Foreskin keratinocyte (primary cell): ENCODE measurements at places on chromosomes 1 and 21. TPM values are rescaled to one million over a fixed set of nuclear protein-coding genes. Genes with fewer than 3 reads are reported as not detected.

The RNU1-2 gene
- 2,556 and 4,441 TPM in 2 replicates for total RNA-seq

The FCER1G gene
- total RNA-seq, result 0.27 and 0.35 TPM in 2 replicates

The EBNA1BP2 gene
- 210 and 223 TPM in 2 replicates for total RNA-seq

The AIRE gene
- total RNA-seq, result not detected in 2 replicates

The SHISA4 gene
- total RNA-seq, result 2.4 and 3.8 TPM in 2 replicates

The DBT gene
- total RNA-seq, result 9.6 and 10.5 TPM in 2 replicates

DNA sequence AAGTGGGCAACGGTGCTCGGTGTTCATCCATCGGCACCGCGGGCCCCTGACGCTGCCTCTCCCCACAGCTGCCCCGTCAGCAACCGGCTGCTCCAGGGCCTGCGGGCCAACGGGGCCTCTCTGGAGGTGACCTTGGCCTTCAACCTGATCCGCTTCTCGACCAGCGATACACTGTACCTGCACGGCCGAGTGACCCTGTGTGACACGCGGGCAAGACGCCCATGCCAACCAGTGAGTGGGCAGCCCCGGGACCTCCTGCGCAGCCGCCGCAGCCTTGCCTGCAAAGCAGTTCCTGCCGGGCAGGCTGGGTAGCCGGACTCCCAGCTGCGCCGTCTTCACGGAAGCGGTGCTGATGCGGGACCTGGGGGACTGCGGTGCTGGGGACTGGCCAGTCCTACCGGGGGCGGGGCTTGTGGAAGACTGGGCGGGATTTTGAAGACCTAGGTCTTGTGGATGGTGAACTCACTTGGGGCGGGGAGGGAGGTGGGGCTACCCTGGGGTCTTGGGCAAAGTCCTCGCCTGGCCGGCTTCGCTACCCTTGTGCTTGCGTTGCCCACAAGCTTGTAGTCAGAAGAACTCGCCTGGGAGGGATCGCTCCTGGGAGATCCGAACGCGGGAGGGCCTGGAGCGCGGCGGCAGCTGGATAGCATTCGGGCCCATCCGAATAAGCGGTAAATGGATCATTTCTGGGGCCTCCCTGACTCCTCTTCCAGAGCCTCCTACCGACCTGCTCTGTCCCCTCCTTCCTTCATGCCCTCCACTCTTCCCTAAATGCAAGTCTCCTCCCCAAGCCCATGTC lies 8.8 kb upstream of the CEP85 start:
- DNase-seq, result no peak

- DNase-seq, result no peak
These were observed 181.0 kb downstream of the FOXD2 start for GRCh38 chr1:47618830-47619229.

DNA sequence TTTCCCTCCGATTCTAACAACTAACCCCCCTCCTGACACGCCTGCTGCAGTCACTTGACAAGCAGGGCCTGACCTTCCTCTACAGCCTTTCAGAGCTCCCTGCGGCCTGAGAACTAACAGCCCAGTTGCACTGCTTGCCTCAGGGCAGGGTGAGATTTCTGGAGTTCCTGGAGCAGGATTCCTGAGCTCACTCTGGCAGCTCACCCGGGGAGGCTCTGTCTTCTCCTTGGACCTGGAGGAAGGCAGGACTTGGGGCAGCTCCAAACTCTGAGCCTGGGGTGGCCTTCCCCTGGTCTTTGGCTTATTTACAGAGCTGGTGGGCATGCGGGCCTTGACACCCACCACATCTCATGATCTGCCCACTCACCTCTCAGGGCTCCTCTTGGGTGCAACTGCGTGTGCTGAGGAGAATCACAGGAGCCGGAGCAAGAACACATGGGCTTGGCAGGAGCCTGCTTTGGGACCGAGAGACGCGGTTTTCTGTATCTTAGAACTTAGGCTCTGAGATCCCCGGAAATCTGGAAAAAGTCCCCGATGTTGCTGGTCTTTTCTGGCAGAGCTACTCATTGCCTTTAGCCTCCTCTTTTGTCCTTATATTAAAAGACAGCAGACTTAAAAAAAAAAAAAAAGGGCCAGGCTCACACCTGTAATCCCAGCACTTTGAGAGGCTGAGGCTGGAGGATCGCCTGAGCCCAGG lies 13.1 kb upstream of the SLC25A34 start:
- no peak for DNase-seq

DNA sequence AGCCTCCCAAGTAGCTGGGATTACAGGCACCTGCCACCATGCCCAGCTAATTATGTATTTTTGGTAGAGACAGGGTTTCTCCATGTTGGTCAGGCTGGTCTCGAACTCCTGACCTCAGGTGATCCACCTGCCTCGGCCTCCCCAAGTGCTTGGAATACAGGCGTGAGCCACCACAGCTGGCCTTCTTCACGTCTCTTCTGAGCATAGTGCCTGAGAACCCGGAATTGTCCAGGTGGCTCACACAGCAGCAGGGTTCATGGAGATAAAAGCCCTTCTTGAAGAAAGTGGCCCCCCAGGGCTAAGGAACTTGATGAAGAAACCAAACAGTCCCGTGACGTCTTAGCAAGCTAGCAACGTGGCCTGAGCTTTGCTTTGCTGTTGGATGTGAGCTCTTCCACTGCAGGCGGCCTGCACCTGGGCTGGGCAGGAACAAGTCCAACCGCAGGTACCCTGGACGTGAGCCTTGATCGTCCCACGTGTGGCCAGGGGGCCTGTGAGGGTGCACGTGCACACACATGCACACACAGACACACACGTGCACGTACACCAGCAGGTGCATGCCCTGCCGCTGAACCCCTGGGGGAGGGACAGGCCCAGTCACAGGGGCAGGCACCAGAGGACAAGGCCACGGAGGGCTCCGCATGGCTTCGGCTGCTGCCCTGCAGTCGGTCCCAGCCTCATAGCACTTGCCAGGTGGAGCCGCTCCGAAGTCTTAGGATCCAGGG lies 23.4 kb upstream of the TRAPPC10 start:
- no peak for DNase-seq

GRCh38 chr1:169098380-169098779 lies 8.1 kb upstream of the ATP1B1 start:
- no peak for DNase-seq

GRCh38 chr1:6424619-6425593 lies at the start of gene ESPN:
Gene ESPN (plus strand): TSS chr1:6424776. CDS start chr1:6424956, 180 bp downstream.
- DNase-seq, result no peak

GRCh38 chr1:82177192-82177591 lies 376.5 kb downstream of the ADGRL2 start:
- no peak for DNase-seq

GRCh38 chr21:16181018-16181417 lies 451.2 kb downstream of the USP25 start:
- DNase-seq, result no peak

GRCh38 chr1:157380523-157380922 lies 171.8 kb downstream of the FCRL5 start:
- DNase-seq, result no peak

GRCh38 chr1:206703661-206704060 lies 19.0 kb downstream of the MAPKAPK2 start:
- DNase-seq, result no peak

GRCh38 chr21:28196981-28197380 lies 795.7 kb downstream of the LTN1 start:
- no peak for DNase-seq

GRCh38 chr1:161999301-162000052 lies 24.2 kb downstream of the OLFML2B start:
- DNase-seq, result no peak

DNA sequence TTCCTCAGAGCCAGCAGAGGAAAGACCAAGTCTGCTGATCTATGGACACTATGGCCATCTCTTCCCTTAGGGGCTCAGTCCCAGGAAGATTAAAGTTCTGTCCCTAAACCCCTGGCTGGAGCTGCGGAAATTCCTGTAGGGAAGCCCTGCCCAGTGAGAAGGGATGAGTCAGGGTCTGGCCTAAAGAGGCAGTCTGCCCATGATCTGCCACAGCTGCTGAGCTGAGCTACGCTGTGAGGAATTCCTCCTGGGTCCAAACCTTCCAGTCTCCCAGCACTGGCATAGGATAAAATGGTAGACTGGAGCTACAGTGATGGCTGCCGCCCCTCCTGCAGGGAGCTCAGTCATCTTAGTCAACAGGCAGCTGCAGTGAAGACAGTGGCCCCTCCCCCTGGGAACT lies 213.7 kb downstream of the BRINP2 start:
- peak; percentile 71 for DNase-seq

GRCh38 chr21:15276243-15276642 lies 211.4 kb upstream of the NRIP1 start:
- no peak for DNase-seq

DNA sequence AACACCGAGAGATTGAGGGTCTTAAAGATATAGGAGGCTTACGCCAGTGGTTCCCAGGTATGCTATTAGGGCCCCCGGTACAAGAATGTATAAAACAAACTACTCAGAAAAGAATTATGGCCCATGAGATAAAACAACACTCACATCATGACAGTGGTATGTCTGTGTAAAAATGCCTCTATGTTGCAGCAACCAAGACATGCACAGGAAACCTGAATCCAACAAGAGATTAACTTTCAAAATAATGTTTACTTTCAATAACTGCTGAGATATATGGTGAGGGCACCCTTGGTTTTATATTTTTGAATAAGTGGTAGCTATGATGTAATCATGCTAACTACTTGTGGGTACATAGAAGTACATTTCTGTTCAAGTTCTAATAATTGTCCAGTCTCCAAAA lies 74.9 kb downstream of the PUM1 start:
- no peak for DNase-seq

DNA sequence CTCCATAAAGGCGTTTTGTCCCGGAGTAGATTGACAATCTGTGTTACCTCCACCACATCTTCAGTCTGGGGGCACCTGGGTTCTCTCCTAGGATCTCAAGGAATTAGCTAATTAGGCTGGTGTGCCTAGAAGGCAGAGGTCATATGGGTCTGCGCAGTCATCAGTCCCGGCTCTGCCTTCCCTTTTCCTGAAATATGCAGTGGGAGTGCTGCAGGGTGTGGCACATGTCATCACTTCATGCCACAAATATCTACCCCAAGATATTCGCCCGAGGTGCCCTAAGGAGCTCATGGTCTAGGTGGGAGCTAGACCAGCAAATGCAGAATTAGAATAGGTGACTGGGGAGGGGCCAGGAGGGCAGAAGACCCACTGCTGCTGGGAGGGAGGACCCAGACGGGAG lies 42.9 kb downstream of the ACTL8 start:
- no peak for DNase-seq

- no peak for DNase-seq
These were observed 13.2 kb upstream of the COL6A2 start for GRCh38 chr21:46084709-46085108.

DNA sequence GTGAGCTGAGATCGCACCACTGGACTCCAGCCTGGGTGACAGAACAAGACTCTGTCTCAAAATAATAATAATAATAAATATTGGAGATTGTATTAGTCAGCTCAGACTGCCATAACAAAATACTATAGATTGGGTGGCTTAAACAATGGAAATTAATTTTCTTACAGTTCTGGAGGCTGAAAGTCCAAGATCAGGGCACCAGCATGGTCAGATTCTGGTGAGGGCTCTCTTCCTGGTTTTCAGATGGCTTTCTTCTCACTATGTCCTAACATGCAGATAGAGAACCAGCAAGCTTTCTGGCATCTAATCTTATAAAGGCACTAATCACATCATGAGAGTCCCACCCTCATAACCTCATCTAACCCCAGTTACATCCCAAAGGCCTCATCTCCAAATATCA lies 23.2 kb upstream of the DDAH1 start:
- no peak for DNase-seq

GRCh38 chr1:93394514-93394913 lies 48.8 kb downstream of the DR1 start:
- DNase-seq, result no peak

DNA sequence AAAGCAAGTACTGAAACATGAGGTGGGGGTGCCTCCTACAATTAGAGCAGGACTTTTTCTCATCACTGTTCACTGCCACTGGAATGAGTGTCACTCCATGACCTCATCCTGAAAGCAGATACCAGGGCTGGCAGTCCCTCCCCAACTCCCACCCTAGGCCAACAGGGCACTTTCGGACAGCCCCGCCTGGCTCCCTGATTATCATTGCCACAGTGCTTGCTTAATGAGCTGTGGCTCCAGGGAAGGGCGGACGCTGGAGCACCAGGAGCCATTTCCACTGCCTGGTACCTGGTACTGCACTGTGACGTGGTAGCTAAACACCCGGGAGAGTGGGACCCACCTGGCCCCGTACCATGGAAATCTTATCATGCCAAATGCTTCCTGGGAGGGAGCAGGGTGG lies 22.3 kb downstream of the SLC9A1 start:
- DNase-seq, result no peak

GRCh38 chr1:222955964-222956363 lies 141.1 kb downstream of the DISP1 start:
- DNase-seq, result no peak

DNA sequence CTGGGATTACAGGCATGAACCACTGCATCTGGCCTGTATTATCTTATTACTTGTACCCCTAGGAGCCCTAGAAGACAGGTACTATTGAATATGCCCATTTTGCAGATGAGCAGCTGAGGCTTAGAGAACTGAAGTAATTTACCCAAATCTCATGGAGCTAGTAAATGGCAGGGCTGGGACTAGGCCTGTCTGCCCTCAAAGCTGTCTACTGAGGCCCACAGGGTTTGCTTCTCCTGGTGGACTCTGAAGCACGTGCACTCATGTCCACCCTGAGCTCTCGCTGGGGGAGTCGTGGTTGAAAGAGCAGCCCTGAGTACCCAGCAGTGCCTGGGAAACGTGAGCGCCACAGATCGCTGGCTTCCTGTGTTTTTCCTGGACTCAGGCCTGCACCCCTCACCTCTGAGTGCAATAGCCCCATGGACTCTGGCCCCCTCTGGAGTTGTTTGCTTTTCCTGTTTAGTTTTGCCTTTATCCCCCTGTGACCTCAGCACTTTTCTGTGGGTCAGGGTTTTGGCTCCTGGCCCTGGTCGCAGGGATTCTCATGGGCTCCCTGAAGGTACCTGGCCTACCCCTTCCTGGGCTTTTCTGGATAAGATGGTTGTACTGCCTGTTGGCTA lies 52.4 kb downstream of the ARHGEF10L start:
- DNase-seq, result no peak

DNA sequence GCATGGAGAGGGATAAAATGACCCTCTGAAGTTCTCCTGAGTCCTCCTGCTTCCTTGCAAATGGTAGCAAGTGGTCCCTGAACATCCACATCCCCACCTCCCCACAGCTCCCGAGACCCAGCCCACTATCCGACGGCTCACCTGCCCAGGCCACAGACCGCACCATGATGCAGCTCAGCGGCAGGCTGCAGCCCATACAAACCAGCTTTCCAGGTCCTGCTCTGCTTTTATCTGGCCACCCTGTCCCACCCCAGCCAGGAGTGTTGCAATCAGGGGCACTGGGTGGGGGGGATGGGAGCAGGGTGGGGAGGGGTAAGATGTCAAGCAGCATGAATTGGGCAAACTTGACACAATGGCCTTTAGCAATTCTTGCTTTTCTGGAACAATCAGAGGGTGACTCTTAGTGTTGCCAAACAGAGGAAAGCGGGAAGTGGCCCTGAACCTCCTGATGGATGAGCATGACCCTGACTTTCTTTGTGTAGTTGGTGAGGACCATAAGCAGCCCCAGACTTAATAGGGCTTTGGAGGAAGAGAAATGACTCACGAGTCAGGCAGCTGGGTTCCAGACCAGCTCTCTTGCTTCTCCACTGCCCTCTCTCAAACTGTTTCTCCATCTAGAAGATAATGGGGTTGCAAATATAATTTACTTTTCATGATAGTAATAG lies at the start of gene CHIT1:
Gene CHIT1 (minus strand): TSS at position 203 of the 665 bp plus-strand sequence. CDS start 37 bp downstream, at position 166.
- DNase-seq, result no peak
